ENCODE measurements at places on chromosomes 7 and 10.

DNA sequence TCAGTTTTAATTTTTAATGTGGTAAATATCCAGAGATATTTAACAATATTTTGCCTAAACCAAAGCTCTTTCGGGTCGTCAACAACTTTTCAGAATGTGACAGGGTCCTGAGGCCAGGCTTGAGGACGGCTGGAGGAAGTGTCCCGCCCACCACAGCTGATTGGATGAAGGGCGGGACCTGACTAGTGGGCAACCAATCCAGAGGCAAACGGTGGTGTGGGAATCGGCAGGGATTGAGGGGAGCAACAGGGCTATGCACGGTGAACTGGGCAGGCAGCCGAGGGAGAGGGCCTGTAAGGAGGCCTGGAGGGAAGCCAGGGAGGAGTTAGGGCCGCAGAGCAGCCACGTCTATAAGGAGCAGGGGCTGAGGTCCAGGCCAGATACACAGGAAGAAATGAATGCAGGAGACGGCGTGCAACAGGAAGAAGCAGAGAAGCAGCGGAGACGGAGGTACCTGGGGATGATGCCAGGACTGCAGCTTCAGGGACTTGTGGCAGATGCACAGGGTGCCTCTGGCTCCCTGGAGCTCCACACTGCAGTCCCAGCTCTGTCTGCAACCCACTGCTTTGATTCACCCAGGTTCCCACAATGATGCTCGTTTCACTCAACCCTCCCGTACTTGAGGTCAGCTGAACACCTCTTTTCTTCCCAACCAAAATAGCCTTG is 46.1 kb upstream of the ZMIZ1 start:
- no peak for DNase-seq

GRCh38 chr7:462173-463103 is 57.2 kb downstream of the PDGFA start:
- no peak for DNase-seq

DNA sequence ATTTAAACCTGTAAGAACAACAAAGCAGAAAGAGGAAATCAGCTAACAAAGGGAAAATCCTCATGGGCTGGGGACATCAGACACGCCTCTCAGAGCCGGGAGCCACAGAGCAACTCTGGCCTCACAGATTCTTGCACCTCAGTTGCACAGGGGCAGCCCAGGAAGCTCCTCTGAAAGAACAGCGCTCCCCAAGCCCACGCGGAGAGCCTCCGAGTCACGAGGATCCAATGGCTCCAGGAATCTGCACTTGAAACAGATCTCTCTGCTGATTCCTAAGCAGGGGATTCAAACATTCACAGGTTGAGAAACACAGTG is 213.2 kb upstream of the MGMT start:
- no peak for DNase-seq

DNA sequence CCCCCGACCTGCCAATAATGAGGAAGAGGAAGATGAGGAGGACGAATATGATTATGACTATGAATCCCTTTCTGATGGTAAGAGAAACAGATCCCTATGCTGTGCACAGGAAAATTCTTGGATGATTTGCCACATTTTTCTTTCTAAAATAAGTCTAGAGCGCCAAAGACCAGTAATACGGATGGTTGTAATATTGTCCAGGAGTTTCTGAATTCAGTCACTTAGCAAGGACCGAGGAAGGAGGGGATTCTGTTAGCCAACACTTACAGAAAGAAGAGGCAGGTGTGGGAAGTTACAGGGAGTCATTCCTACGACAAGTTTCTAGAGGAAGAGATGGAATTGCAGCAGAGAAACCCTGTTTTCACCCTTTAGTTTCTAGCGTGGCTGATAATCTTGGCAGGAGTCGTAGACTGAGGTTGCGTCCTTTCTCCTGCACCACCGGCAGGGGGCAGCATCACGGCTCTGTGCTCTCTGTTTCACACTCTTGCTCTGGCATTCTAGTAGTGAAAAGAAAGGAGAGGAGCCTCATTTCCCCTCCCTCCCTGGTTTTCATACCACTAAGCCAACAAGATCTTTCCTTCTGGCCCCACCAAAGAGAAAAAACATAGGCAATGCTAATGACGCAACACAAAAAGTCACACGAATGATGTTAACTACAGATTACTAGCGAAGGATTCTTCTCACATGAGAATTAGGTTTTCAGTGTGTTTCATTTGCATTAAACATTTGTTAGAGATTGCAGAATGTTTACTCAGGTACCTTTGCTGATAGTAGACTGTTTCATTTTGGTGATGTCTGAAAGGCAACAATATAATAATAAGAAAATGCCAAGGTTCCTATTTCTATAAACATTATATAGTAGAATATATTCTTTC is 82.7 kb downstream of the NOC3L start:
- peak; percentile 4 for DNase-seq

- no peak for DNase-seq
Measured at GRCh38 chr7:3464900-3465622, 164.0 kb downstream of the SDK1 start.

DNA sequence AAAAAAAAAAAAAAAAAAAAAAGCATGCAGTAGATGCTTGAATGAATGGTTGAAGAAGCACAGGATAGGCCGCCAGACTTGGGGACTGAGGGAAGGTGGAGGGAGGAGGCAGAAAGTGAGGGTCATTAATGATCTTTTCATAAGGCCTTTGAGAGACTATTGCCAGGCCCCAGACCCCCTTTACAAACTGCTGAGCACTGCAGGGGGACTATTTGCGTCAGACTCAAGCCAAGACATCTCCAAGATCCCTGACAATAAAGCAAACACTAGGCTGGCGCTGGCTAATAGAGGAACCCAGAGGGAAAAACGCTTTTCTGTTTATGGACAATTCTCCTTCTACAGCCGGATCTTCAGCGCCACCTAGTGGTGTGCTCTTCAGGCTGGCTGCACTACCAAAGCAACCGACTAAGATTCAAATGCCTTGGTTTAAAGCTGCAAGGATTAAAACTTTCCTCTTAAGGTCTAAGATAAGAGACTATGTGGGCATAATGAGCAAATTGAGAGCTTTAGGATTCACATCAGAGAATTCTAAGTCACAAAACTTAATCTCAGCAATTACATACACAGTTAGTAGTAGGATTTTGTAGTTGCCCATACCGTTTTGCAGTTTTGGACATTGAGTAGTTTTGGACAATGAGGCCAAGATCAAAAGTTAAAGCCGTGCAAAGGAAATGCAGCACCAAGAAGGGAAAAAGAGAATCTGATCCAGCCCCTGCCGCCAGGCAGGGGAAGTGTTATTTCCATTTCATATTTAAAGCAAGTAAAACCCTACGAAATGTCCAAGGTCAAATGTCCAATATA is 17.9 kb upstream of the AGK start:
- peak; percentile 96 for DNase-seq

DNA sequence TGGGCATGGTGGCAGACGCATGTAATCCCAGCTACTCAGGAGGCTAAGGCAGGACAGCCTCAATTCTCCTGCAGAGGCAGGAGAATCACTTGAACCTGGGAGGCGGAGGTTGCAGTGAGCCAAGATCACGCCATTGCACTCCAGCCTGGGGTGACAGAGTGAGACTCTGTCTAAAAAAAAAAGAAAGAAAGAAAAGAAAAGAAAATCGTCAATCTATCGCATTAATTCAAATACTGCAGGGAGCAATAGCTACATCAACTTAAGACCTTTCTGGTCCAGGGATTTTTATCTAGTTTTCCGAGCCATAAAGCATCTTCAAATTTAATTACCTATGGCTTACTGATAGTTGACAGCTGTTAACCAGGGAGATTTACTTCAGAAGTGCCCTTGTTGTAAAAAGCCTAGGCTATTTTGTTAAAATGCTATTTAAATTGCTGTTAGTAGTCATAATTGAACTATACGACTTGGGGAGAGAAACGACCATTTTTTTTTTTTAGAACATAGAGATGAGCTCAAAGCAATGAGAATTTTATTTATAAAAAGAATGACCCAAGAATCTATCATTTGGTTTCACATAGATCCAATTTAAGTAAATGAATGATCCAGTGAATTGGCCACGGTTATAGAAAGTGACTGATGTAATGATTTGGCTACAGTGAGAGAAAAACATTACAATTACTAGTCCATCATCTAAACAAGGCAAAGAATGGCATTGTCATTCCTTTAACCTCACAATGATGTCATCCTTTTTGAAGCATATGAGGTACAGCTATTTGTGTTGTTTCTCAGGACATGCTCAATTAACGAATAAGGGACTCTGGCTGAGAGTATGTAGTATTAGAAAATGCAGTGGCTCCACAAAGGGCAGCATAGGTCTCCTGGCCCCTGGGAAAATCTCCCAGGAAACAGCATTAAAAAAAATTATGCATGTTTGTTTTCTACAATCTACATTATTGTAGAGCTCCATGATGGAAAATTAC is 85.3 kb downstream of the SEMA3C start:
- peak; percentile 33 for DNase-seq

GRCh38 chr10:119643306-119644204 is 7.6 kb upstream of the BAG3 start:
- no peak for DNase-seq

DNA sequence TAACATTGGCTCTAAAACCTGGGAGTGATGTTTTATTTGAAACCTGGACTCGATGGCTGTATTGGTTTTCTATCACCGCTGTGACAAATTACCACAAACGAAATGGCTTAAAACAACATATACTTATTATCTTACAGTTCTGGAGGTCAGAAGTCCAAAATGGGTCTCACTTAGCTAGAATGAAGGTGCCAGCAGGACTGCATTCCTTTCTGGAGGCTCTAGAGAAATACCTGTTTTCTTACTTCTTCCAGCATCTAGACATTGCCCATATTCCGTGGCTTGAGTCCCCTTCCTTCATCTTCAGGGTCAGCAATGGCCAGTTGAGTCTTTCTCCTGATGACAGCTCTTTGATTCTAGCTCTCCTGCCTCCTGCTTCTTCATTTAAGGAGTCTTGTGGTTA is 44.3 kb upstream of the STEAP1B start:
- no peak for DNase-seq

GRCh38 chr7:134829380-134829986 is 50.0 kb downstream of the CALD1 start:
- no peak for DNase-seq

GRCh38 chr7:78127009-78127408 is 328.4 kb downstream of the PHTF2 start:
- no peak for DNase-seq

GRCh38 chr7:69871886-69872569 is 273.8 kb downstream of the AUTS2 start:
- DNase-seq = no peak

- DNase-seq = no peak
Measured at GRCh38 chr7:116886543-116887156, 24.3 kb downstream of the CAPZA2 start.

- no peak for DNase-seq
Measured at GRCh38 chr7:36116347-36117202, 36.5 kb upstream of the EEPD1 start.

DNA sequence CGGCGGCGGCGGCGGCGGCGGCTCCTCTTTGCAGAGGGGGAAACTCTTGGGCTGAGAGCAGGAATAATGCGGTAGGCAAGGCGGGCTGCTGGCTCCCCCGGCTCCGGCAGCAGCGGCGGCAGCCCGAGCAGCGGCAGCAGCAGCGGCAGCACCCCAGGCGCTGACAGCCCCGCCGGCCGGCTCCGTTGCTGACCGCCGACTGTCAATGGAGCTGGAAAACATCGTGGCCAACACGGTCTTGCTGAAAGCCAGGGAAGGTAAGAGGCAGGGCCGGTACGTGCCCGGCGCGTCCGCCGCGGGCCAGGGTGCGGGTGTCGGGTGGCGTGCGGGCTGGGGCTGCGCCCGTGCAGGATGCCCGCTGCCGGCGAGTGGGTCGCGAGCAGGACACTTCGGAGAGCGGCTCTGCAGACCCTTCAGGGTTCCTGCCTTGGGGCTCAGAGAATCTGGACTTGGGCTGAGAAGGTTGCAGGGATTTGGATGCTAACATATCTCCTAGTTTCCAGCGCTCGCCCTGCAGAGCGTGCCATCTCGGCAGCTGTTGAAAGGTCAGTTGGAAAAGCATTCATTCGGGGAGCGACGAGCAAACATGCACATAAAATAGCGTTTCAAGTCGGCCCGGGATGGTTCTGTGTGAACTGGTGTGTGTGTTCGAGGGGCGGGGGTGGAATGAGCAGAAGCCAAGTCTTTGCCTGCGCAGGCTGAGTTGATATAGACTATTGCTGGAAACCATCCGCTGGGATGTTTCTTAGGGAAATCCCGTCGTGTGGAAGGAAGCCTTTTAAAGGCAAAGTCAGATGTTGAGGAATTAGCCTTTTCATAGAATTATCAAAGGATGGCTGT is 562 bp downstream of the GRK5 start:
- DNase-seq = no peak

DNA sequence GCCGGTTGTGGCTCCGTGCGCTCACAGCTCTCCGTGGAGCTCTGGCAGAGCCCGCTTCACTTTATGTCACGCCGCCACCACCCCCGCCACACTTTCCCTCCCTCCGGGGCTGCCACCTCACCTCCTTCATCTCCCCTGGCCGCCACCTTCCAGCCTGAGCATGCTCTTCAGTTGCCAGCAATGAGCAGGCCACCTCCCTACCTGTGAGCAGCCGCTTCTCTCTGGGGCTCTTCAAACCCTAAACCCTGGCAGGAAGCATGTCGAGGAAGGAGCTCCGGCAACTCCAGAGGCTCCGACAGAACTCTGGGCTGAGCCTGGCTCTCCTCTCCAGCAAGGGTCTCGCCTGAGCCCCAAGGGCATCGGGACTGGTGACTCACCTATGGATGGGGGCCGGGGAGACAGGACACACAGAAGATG is 36.7 kb downstream of the GBX1 start:
- no peak for DNase-seq

GRCh38 chr10:86481761-86482160 is 39.8 kb downstream of the WAPL start:
- no peak for DNase-seq

- DNase-seq = no peak
Measured at GRCh38 chr7:55171157-55171556, 152.3 kb downstream of the EGFR start.

GRCh38 chr7:34162677-34163076 is 257.3 kb downstream of the BMPER start:
- DNase-seq = peak; percentile 22

- no peak for DNase-seq
Measured at GRCh38 chr10:130169136-130169859, 33.1 kb downstream of the GLRX3 start.

DNA sequence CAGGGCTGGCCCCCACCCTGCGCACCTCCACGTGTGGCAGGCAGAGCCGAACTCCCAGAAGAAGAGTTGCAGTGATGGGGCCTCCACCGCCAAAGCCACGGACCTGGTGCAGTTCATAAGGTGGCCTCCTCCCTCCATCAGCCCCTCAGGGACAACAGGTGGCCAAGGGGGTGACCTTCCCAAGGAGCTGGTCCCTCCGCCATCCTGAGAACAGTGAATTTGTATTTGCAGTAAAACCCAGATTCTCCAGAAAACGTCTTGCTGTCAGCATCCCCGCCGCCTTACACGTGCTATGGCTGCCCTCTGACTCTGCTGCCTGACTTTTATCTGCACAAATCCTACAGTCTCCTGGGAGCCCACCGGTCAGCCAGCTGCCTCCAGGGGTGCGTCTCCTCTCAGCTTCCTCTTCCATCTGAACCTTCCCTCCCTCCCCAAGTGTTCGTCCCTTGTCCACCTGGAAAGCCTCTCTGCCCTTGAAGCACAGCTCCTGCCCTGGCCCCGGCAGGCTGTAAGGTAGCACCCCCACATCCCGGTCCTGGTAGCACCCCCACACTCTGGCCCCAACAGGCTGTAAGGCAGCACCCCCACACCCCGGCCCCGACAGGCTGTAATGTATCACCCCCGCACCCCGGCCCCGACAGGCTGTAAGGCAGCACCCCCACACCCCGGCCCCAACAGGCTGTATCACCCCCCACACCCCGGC is 311.8 kb downstream of the PTPRN2 start:
- no peak for DNase-seq

Measured in NCI-H2227 treated with DMSO at 0.1 percent for 48 hours (cell line).